ENCODE measurements at places on chromosomes 2 and 18. TPM values are rescaled to one million over a fixed set of nuclear protein-coding genes. Genes with fewer than 3 reads are reported as not detected.
A peak's percentile ranks its signal among the peaks of the same experiment; 100 is the strongest.

TRIM54 gene
- total RNA-seq = 0.09 TPM

GRCh38 chr18:13269013-13269280, 50.4 kb downstream of the LDLRAD4 start:
- no peak for DNase-seq

- DNase-seq = no peak
Measured at GRCh38 chr2:68948710-68949109, 4.0 kb downstream of the GKN2 start.

DNA sequence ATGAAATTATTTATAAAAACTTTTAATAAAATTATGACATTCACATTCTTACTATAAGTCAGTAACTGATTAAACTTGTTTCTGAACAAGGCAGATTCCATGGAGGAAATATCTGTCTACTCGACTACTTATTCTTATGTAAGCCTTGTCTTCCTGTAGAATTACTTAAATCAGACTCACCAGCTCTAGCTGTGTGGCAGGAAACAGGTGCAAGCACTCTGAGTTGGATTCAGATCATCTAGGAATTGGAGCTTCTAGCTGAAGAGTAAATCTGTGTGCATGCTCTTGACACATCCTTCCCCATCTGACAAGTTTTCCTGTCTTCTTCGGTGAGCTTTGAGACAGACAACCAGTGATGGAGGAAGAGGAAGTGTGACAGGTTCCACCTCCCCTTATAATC, 284.7 kb downstream of the TRIB2 start:
- DNase-seq = no peak

DNA sequence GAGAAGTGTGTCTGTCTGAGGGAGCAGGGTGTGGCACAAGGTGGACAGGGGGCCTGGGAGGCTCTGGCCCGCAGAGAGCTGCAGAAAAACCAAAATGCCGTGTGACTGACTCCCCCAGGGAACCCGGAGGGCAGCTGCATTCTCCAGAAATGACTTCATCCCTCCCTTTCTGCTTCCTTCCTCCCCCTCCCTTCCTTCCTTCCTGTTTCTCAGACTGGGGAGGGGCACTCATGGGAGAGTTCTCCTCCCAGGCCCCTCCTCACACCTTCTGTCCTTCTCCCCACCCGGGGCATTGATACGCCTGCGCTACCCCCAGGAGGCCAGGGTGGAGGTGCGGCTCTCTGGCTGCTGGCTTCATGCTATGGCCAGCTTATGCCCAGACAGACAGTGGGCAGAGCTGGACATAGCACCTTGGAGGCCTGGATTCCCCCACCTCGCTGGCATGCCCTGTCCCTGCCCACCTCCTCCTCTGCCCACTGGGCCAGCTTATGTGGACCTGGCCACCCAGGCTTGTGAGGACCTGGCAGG, 8.2 kb upstream of the GPR17 start:
- no peak for DNase-seq

- DNase-seq = no peak
Measured at GRCh38 chr2:160791884-160792283, 298.3 kb upstream of the RBMS1 start.

GRCh38 chr2:207845202-207845864, 75.6 kb upstream of the FZD5 start:
- no peak for DNase-seq

DCC gene
- not detected for total RNA-seq

AFF3 gene
- total RNA-seq = 5.6 TPM

- DNase-seq = no peak
Measured at GRCh38 chr18:3526421-3527354, 76.7 kb downstream of the TGIF1 start.

DNA sequence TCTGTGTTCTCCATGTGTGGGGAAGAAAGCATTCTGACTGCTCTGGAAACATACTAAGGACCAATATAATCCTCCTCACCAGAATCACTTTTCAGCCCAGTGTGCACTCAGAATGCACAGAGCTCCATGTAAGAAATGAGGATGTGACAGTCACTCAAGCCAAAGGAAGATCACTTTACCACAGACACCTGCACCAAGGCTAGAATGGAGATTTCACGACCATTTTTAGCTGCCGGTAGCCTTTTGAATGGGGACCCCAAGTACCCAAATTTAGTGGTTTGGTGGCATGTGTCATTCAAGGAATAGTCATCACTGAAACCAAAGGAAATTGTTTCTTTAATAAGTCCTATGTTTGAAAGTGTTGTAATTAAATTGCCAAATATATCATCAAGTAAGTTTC, 613.2 kb upstream of the ACVR2A start:
- peak; percentile 5 for DNase-seq

GRCh38 chr2:168427451-168427850, 28.6 kb upstream of the CERS6 start:
- DNase-seq = no peak

DNA sequence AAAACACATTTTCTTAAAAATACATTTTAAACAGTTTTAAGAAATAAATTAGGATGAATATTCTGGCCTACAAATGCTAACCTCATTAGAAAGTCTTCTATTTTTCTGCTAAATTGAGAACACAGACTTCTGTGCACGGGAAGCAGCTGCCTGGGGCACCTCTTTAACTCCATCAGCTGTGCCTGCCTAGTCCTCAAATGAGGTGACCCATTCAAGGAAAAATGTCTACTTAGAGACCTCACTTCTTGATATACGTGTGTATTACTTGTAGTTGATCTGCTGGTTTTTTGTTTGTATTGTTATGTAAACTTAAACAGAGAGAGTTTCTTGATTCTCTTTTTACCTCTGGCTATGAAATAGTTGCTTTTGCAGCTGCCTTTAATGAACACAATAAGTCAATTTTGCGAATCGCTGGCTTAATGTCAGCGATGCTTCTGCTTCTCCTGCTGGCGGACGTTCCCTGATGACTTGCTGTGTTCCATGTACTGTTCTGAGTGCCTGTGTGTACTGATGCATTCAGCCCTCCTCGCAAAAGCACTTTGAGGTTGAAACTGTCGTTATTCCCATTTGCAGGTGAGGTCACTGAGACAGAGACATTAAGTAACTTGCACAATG, 88.7 kb upstream of the TXNDC2 start:
- DNase-seq = no peak

GRCh38 chr2:66827851-66828250, 392.9 kb downstream of the MEIS1 start:
- no peak for DNase-seq

- DNase-seq = no peak
Measured at GRCh38 chr2:8536686-8537561, 144.9 kb upstream of the ID2 start.

TEX44 gene
- total RNA-seq = not detected

COL5A2 gene
- 0.32 TPM for total RNA-seq

GRCh38 chr2:215817046-215817445, 196.3 kb downstream of the MREG start:
- no peak for DNase-seq

Measured in activated CD4-positive, alpha-beta T cell treated with anti-CD3 and anti-CD28 coated beads for 36 hours (primary cell).